ENCODE measurements at places on chromosomes 3 and 15. TPM values are rescaled to one million over a fixed set of nuclear protein-coding genes. Genes with fewer than 3 reads are reported as not detected.

ATP11B gene
- total RNA-seq: 55.4 TPM

DUOXA2 gene
- total RNA-seq: not detected

CCR8 gene
- total RNA-seq: not detected

C3orf85 gene
- not detected for total RNA-seq

NLGN1 gene
- total RNA-seq: 18.1 TPM

UQCC5 gene
- total RNA-seq: 7.7 TPM

GOLGA8H gene
- under 0.01 TPM for total RNA-seq

SLC15A2 gene
- total RNA-seq: under 0.01 TPM

GABRB3 gene
- total RNA-seq: 2.2 TPM

All from fibroblast of villous mesenchyme (primary cell).